ENCODE measurements at places on chromosomes 7 and 10.

DNA sequence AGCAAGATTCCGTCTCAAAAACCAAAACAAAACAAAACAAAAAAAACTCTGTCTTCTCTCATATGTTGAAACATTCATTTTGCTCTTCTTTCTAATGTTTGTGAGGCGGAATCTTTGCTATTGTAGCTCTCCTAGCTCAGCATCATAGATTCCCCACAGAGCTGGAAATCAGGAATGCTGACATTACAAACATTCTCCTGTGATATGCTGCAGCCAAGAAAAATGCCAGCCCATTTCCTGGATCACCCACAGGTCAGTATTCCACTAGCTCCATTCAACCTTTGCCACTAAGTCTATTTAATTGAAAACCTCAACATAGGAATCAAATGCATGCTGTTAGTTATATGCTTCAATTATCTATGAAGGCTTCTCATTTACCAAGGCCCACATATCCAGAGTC, 186.3 kb downstream of the IPMK start:
- DNase-seq = no peak

GRCh38 chr7:25565002-25565401, 336.7 kb upstream of the NPVF start:
- DNase-seq = no peak

DNA sequence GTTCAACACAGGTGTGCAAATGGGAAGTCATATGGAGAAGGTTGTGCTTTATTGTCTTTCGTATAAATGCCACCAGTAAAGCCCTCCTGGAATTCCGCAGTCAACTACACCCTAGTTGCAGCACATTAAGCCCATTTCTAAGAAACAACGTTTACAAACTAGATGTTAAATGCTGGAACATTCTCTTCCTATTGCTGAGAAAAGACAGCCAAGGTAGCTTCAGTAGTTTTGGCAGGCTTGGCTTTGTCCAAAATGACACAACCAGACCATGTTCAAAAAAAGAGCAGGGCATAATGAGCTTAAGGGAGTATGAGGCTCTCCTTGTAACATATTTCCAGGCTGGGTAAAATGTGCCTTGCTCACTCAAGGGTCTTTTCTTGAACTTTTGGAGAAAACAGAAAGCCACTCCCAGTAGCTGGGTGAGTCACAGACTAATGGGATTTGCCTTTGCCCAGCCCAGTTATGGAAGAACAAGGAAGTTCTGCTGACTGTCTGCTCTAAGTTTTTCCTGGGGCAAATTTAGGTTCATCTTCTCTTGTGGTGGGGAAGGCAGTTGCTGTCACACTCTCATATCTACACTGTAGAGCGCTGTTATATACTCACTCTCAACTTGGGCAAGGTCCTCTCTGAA, 238.7 kb downstream of the PLXNA4 start:
- no peak for DNase-seq

DNA sequence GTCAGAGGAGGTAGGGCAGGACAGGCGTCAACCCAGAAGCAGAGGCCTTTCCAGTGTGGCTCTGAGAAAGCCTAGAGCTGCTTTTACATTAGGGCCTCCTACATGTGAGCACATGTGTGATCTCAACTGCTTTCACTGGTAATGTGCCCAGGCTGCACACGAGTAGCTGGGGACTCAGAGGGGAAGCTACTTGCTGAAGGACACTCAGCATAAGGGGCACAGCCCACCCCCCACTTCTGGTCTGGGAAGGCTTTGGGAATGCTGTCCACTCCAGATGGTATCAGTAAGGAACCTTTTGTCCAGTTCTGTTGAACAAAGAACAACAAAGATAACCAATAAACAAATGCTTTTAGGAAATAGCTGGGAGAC, 18.9 kb downstream of the PRF1 start:
- DNase-seq = no peak

DNA sequence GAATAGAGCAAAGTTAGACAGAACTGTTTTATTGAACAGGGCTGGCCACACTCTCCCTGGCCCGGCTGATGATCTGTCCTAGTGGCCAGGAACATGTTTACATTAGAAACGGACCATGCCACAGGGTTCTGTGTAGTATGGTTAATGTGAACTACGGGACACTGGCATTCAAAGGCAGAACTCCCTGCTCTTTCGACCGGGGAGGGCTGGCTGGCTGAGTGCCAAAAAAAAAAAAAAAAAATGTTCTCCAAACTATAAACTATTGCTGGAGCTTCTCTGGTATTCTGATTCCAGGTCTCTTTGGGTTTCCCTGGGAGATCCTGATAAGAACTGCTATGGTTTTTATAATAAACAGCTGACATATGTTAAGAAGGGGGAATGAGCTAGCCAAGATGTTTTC, 1262.6 kb upstream of the SORCS1 start:
- no peak for DNase-seq

- no peak for DNase-seq
Measured at GRCh38 chr7:12244694-12245093, 33.6 kb downstream of the TMEM106B start.
